Epithelial cell of proximal tubule (primary cell): ENCODE measurements at places on chromosomes 13 and 19. TPM values are rescaled to one million over a fixed set of nuclear protein-coding genes. Genes with fewer than 3 reads are reported as not detected.
A peak's percentile ranks its signal among the peaks of the same experiment; 100 is the strongest.

Gene SHISA2
- 159 and 170 TPM in 2 replicates for total RNA-seq

GRCh38 chr19:15107061-15108010 is at the start of gene SYDE1:
TSS of gene SYDE1 (plus strand) at chr19:15107401. CDS start at chr19:15107434, 33 bp downstream.
- DNase-seq: no peak

GRCh38 chr13:97281028-97281427 is 58.9 kb downstream of the MBNL2 start:
- DNase-seq: no peak

DNA sequence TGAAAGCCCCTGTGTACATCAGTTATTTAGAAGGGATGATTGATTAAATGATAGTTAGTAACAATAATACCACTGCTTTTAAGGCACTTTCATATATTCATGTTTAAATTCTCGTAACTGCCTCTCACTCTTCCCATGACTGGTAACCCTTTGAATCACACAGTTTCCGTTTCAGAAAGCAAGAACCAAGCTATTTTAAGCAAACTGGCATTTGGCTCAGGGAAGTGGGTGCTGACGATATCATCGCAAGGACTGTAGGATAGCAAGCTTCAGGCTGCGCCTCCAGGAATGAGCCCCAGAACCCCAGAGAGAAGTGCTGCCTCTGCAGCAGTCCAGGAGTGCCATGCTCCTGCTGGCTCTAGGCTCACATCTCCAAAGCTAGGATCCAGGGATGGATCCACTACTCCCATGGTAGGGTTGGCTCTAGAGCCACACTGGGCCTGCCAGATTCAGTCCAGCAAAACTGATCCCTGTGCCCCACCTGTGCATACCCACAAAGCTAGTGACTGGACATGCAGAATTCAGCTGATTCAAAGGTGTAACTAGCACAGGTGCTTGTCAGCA is 313.5 kb downstream of the SLC7A1 start:
- DNase-seq: no peak

Gene ZNF541
- not detected in 2 replicates for total RNA-seq

GRCh38 chr19:52941941-52942385 is 18.7 kb upstream of the ZNF888 start:
- DNase-seq: no peak

DNA sequence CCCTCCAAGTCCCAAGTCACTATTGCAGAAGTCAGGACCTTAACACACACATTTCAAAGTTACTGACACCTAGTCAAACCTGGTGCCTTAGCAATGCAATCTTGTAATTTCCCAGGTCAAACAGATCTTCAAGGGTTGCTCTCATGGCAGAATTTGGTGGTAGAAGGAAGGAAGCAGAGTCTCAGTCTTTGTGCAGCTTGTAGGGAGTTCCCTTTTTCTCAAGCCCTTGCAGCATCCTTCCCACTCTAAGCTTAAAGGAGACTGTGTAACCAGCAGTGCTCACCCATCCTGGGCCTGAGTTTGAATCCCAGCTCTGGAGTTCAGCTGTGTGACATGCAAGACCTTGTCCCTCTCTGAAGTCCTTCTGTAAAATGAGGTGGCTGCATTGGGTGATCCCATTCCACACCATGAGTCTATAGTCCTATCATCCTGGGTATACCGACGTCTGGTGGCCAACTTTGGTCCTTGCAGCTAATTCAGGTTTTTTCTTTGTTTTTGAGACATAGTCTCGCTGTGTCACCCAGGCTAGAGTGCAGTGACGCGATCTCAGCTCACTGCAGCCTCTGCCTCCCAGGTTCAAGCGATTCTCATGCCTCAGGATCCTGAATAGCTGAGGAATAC is 9.8 kb downstream of the SIGLEC10 start:
- DNase-seq: no peak

Gene TMEM221
- not detected in 2 replicates for total RNA-seq

- DNase-seq: no peak
Measured at GRCh38 chr13:91369441-91369831, 21.9 kb downstream of the MIR17HG start.

GRCh38 chr19:58578012-58578925 is 5.1 kb upstream of the MZF1 start:
- no peak for DNase-seq

Gene GRIN2D
- 0.14 and 0.98 TPM in 2 replicates for total RNA-seq

DNA sequence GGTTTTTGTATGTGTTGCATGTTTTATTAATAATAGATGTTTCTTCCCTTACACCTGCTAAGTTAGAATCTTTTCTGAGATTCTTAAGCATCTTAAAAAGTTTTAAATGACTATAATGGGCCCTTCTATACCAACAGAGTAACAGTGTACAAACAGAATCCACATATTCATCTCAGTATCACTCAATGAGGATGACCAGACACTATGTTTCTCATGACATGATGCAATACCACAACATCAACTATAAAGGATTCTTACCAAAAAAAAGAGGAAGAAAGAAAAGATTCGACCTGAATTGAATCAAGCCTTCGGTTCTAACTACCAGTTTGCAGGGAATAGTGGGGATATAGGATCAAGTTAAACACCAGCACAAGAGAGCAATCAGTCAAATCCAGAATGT is 56.5 kb downstream of the INTS6 start:
- DNase-seq: no peak

- no peak for DNase-seq
Measured at GRCh38 chr13:48506092-48506701, 26.7 kb downstream of the RCBTB2 start.

GRCh38 chr19:55068950-55069864 is 6.3 kb upstream of the RDH13 start:
- no peak for DNase-seq

DNA sequence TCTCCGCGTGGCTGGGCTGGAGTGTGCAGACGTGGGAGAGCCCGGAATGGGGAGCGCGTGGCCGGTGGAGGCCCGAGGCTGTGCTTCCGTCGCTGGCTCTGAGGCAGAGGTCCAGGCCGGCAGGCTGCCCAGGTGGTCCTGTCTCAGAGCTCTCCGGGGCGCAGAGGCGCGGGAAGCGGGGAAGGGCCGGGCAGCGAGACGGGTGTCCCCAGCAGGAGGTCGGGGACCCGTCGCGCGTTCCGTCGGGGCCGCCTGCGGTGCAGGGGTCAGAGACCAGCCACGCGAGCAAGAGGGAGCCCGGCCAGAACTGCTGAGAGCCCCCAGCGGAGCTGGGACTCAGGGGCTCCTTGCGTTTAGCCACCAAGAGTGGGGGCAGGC is 1.3 kb upstream of the C1QTNF9 start:
- DNase-seq: no peak

- DNase-seq: no peak
Measured at GRCh38 chr13:43580280-43580679, 206.5 kb downstream of the ENOX1 start.

Gene IL4I1
- 4.0 and 9.5 TPM in 2 replicates for total RNA-seq

DNA sequence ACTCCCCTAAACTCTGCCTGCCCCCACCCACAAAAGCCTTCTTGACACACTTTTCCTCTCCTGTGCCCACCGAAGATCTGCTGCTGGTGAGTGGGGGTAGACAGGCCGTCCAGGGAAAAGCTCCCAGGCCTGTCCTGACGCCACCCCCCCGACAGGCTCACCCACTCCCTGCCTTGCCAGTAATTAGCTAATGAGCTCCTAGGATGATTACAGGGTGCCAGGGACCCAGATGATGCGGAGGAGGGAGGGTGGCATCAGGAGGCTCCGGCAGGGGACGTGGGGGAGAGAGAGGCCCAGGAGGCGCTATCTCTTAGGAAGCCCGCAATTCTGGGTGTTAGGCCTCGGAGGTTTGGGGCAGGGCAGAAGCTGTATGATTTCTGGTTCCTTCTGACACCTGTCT is 27.0 kb downstream of the MARK4 start:
- no peak for DNase-seq

GRCh38 chr13:22137361-22138050 is 466.6 kb downstream of the FGF9 start:
- DNase-seq: no peak

GRCh38 chr13:46595136-46595884 is 42.3 kb downstream of the LRCH1 start:
- DNase-seq: no peak

Gene ANKRD24
- not detected in 2 replicates for total RNA-seq

- DNase-seq: no peak
Measured at GRCh38 chr19:3359919-3360420, 6.4 kb upstream of the NFIC start.

- no peak for DNase-seq
Measured at GRCh38 chr19:51439021-51439465, 19.2 kb downstream of the SIGLEC8 start.

DNA sequence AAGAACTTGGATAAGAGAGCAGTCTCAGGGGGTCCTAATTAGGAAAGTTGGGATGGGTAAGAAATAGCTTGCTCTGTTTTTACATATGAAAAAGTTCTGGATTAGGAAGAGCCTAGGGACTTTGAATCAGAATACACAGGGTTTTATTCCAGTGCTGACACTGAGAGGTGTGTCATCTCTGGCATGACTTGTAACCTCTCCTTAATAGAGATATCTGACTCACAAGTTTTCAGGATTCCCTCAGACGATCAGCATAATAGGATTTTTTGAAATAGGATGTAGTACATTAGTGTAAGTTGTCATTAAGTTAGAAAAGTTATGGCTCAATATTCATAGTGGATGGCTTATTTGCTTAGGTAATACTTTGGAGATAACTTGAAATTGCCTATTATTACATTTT is 555.2 kb upstream of the MIR17HG start:
- no peak for DNase-seq

GRCh38 chr13:76879883-76880270 is 6.3 kb downstream of the KCTD12 start:
- DNase-seq: no peak

Gene SIGLECL1
- total RNA-seq: not detected in 2 replicates

Gene CD209
- 0.12 TPM in 1 of 2 replicates, not detected in the other for total RNA-seq

DNA sequence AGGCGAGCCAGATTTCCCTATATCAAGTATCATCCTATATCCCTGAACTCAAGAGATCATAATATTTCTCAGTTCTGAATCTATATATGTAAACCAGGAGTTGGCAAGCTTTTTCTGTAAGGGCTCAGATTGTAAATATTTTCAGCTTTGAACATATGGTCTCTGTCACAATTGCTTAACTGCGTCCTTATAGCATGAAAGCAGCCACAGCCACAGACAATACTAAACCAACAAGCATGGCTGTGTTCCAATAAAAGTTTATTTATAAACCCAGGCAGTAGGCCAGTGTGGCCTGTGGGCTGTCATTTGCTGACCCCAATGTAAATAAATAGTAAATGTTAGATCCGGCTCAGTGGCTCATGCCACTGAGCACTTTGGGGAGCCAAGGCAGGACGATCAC is 12.2 kb upstream of the MYH14 start:
- no peak for DNase-seq

GRCh38 chr13:41411522-41411921 is 45.8 kb upstream of the RGCC start:
- DNase-seq: no peak

GRCh38 chr13:61142506-61142905 is 273.1 kb downstream of the PCDH20 start:
- peak; percentile 27 for DNase-seq

- DNase-seq: no peak
Measured at GRCh38 chr13:90833951-90834350, 513.5 kb upstream of the MIR17HG start.

GRCh38 chr19:16141043-16141442 is 2.4 kb upstream of the HSH2D start:
- DNase-seq: no peak

- DNase-seq: no peak
Measured at GRCh38 chr13:25267715-25268114, 19.6 kb downstream of the MTMR6 start.

Gene PRODH2
- total RNA-seq: not detected in 2 replicates

- DNase-seq: no peak
Measured at GRCh38 chr13:50459046-50459445, 384.4 kb downstream of the DLEU7 start.

Gene FAM124A
- 0.63 and 1.2 TPM in 2 replicates for total RNA-seq

DNA sequence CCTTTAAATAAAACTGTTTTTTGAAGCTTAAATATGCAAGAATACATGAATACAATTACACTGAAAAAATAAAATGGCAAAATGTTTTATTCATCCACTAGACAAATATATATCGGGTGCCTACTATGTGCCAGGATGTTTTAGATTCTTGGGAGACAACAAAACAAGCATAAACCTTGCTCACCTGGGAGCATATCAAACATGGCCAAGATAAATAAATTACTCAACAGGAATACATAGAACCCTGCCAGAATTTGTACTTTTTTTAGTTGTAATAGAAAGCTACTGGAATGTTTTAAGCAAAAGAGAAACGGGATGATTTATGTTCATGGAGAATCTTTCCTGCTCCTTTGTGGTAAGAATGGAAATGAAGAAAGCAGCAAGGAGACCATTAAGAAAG is 2358.5 kb upstream of the PCDH20 start:
- DNase-seq: no peak
